ENCODE measurements at places on chromosomes 11 and 22.

DNA sequence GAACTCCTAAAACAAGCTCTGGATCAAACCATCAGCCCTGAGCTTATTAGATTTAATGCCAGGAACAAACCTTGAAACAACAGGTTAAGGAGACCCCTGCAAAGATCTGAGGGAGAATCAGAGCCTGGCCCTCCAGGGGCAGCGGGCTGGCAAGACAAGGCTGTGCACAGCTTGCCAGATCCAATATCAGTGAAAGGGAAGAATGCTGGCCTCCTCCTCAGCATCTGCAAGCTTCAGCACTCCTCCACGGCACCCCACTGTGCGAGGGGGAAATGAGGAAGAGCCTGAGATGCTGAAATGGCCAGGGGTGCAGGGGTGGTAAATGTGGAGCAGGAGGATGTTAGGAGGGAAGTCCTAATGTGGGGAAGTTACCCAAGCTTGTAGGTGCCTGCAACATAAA, 167.0 kb downstream of the TENM4 start:
- no peak for DNase-seq

GRCh38 chr11:20201231-20201630, 41.0 kb upstream of the DBX1 start:
- no peak for DNase-seq

DNA sequence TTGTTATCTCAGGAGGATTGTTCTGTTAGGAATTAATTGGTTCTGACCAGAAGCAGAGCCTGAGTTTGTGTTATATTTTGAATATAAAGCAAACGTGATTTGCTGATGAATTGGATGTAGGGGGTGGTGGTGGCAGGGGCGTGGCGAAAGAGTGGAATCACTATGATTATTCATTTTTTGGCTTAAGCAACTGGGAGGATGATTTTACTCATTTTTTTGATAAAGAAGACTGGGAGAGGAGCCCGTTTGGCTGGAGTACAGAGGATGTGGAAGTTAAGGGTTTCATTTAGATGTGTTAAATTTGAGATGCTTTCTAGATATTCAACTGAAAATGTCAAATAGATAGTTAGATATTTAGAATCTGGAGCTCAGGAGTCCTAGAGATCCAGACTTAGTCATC, 83.4 kb upstream of the MYO18B start:
- DNase-seq = no peak

DNA sequence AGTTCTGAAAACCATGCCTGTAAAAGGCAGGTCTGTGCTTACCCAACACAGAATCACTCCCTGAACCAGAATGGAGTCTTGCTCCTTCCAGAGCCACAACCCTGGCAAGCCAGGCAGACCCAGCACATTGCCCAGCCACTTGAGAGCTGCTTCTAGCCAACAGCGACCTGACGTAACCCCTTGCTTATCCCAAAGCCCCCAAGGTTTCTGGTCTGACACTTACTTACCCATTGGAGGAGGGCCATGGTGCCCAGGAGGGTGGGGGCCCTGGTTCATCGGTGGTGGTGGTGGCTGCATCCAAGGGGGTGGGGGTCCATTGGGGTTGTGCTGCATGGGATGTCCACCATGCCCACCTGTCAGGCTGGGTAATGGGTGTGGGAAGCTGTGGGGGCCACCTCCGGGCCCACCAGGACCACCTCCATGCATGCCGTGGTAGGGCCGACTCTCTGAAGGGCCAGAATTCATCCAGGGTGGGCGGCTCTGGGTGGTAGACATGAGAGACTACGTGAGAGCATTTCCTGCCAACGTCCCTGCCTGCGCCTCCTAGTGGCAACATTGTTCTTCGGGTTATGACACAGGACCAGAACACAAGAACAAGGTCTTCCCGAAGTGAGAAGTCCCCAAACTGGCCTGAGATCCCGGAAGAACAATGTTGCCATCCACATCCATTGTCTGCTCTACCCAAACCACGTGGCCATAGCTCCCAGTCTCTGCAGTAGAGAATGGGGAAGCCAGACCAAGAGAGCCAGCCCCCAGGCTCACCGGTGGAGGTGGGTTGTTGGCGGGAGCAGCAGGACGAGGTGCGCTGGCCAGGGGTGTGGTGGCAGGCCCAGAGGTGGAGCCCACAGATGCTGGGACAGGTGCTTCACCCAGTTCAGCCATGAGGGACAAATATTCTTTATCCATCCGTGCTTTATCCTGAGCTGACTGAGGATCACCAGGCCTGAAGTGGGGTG, 7.8 kb upstream of the PYGM start:
- peak; percentile 82 for DNase-seq

DNA sequence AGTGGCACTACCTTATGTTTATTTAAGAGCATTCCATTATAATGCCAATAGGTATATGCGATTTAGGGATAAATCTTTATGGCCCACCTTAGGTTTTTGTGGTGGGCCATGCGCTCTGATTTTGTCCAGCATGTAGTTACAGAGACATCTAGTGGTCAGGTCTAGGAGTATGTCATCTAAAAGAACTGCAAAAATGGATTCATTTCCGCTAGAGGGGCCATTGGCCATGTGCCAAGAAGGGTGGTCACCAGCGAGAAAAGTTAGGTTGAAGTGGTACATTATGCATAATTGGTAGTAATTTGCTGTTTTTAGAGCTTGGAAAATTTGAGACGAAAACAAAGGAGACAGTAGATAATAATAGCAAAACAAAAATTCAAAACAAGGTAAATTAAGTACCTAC, 27.7 kb downstream of the LRRC4C start:
- no peak for DNase-seq

DNA sequence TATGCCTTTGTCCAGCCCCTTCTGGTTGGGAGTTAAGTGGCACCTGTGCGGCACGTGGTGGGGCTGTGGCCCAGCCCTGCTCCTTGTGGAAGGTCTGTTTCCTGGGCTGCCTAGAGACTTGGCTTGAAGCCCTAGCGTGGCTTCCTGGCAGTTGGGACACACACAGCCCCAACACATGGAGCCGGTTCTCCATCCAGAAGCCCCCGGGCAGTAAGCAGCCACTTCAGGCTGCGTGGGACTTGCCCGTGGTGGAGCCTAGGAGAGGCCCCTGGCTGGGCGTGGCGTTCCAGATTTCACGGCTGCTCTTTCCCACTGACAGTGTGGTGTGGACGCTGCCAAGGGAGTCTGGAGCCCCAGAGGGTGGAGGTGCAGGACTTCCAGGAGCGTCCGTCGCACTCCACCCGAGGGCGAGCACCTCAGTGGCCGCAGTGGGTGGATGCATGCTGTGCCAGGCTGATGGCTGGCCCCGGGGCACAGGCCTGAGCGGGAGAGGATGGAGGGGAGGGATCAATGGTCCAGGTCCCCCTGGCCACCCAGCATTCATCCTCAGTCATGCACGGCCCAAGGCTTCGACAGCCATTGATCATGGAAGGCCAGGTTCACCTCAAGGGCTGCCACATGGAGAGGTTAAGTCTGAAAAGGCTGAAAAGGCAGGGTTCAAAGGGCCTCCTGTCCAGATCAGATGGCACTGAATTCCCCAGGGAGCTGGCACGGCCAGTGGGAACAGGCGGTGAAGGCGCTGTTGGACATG, 9.3 kb downstream of the CCND1 start:
- DNase-seq = no peak

DNA sequence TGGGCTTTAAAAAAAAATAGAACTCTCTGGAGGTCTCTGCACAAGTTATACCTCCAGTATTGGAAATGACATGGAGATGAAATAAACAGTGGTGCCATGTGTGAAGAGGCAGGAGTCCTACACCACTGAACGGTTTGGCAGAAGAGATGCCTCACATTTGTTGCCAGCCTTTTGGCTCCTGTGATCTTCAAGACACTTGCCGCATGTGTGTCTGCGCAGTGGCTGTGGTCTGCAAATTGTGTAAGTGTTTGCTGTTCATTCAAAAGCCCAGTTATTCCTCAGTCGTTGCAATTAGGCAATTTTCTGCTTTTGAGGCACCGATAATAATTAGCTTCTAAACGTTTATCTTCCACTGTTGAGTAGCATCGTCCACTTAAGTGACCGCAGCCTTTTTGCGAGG, 319.1 kb downstream of the BRD1 start:
- DNase-seq = no peak

GRCh38 chr11:123330071-123330470, 100.0 kb upstream of the GRAMD1B start:
- no peak for DNase-seq

- DNase-seq = no peak
Measured at GRCh38 chr11:134753771-134754520, 341.9 kb upstream of the B3GAT1 start.

- DNase-seq = no peak
Measured at GRCh38 chr22:26992556-26992955, 335.2 kb downstream of the MIAT start.

GRCh38 chr11:114366331-114367243, 33.7 kb downstream of the C11orf71 start:
- peak; percentile 12 for DNase-seq

DNA sequence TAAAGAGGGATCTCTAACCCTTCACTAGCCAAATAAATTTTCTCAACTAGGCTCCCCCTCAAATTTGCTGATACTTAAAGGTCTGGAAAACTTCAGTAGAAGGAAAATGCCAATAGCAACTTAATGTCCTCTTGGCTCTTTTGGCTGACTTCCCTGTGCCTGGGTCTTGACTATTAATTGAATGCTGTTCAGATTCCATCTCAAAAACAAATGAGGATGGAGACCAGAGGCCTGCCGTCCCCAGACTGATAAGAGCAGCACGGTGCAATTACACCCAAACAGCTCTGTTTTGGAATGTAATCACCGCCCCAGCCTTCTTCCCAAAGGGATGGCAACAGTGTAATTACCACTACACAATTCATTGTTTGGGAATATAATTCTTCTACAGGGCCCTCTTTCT, 89.3 kb upstream of the CHRM4 start:
- DNase-seq = no peak
